ENCODE measurements at places on chromosomes 16 and 17.

- DNase-seq, result no peak
Measured at GRCh38 chr16:19288872-19289799, 3.6 kb downstream of the CLEC19A start.

GRCh38 chr17:55722742-55723487 is at the start of gene TMEM100:
Gene TMEM100, minus strand, starts transcription at chr17:55722864. Its CDS starts 1,794 bp downstream, at chr17:55721070.
- DNase-seq, result no peak

- no peak for DNase-seq
Measured at GRCh38 chr16:21991621-21992020, 9.3 kb downstream of the PDZD9 start.

- no peak for DNase-seq
Measured at GRCh38 chr16:15658149-15658548, 8.1 kb downstream of the NDE1 start.

DNA sequence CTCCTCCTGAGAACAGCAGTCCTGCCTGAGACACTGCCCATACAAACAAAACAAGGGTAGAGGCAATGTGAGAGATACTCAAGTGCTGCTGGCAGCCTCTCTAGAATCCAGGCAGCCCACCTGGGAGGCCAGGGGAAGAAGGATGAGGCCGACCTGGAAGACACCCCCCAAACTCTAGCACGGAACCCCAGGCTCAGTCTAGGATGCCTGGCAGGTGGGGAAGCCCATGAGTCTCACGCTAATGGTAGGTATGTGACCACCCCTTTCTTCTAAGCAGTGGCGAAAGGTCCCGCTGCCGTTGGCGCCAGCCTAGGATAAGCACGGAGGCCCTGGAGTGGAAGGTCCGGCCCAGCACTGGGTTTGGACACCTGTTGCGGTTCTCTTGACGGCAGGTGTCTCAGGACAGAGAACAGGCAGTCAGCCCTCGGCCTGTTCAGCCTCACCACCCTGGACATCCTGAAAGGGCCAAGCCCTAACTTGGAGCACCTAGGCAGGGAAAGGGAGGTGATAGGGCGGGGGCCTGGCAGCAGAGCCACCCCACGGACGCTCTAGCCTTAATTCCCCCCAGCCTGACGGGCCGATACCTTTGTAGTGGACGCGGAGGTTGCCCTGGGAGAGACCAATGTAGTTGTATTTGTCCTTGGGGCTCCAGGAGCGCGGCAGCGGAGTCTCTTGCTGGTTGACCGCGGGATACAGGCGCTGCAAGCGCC is 487 bp downstream of the RANBP10 start:
- DNase-seq, result no peak

- DNase-seq, result no peak
Measured at GRCh38 chr16:84117494-84117843, 727 bp upstream of the MBTPS1 start.

DNA sequence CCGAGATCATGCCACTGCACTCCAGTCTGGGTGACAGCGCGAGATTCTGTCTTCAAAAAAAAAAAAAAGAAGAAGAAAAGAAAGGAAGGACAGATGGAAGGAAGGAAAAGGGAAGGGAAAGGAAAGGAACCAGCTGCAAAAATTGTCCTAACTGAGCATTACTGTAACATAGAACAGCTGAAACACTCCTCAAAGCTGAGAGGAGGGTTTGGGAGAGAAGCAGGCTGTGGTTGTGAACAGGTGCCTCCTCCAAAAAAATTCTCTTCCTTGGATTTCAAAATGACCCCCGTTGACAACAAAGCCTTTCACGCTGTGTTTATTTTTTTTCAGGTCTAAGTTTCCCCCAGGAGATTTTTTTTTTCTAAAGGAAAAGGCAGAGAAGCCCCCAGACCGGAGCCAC is 541.4 kb downstream of the WWOX start:
- no peak for DNase-seq

GRCh38 chr16:4991754-4992153 is 33.6 kb downstream of the SEC14L5 start:
- DNase-seq, result no peak

- DNase-seq, result no peak
Measured at GRCh38 chr16:22369221-22369811, 5.1 kb downstream of the CDR2 start.

All from stimulated activated CD4-positive, alpha-beta T cell treated with anti-CD3 and anti-CD28 coated beads, Interleukin-1b, Interleukin-23, amount 100 ng/mL, for 1 hour (primary cell).